ENCODE measurements at places on chromosomes 3 and 15.
A peak's percentile ranks its signal among the peaks of the same experiment; 100 is the strongest.

DNA sequence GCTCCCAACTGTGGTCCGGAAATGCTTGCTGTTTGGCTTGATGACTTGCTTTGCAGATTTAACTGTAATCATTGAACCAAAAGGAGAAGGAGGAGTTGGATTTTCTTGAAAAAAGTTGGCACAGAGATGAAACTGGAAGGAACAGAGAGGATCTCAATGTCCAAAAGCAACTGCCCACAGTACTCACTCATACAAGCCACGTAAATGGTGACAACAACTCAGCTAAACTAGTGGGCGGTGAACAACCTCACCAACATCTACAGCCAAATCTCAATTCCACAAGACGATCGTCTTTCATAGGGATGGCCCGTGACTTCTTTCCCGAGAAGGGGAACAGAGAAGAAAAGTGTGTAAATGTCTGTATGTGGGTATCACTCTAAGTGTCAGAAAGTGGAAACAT lies 48.1 kb downstream of the MYO5C start:
- DNase-seq = no peak

GRCh38 chr3:49023775-49024174 lies 1.9 kb downstream of the NDUFAF3 start:
- DNase-seq = no peak

GRCh38 chr3:139572847-139573672 lies 33.5 kb upstream of the RBP1 start:
- no peak for DNase-seq

- DNase-seq = no peak
Observed at GRCh38 chr3:168100777-168101492, 5.2 kb upstream of the GOLIM4 start.

DNA sequence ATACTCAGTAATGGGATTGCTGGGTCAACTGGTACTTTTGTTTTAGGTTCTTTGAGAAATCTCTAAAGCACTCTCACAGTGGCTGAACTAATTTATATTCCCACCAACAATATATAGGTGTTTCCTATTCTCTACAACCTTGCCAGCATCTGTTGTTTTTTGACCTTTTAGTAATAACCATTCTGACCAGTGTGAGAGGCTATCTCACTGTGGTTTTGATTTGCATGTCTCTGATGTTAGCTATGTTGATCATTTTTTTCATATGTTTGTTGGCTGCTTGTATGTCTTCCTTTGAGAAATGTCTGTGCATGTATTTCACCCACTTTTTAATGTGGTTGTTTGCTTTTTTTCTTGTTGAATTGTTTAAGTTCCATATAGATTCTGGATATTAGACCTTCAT lies 98.2 kb upstream of the DCBLD2 start:
- no peak for DNase-seq

GRCh38 chr3:57586778-57587177 lies 10.4 kb downstream of the ARF4 start:
- no peak for DNase-seq

- DNase-seq = no peak
Observed at GRCh38 chr3:72185549-72186399, 400.8 kb upstream of the PROK2 start.

DNA sequence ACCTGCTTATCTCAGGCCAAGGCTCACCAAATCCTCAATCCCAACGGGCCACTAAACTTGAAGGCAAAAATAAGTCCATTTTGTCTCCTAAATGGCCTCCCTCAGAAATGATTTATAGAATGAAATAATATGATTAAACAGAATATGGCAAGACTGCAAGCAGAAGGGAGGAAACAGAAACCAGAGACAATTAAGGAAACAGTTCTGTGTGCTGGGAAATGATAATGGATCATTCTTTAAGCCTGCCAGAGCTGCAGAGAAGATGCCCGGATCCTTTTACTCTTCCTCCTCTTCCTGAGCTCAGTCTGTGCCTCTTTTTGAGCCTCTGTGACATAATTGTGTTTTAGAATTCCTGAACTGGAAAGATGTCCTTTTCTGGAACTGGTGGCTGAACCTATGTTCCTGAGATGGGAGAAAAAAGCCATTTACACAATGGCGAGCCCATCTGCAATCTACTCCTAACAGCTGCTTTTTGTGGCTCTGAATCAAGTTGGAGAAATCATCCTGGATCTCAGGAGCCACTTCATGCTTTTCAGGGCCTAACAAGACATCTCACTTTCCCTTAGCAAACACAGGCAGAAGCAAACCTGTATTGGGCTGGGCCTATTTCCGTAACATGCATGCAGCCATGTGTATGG lies 2.8 kb upstream of the ABHD2 start:
- DNase-seq = no peak

DNA sequence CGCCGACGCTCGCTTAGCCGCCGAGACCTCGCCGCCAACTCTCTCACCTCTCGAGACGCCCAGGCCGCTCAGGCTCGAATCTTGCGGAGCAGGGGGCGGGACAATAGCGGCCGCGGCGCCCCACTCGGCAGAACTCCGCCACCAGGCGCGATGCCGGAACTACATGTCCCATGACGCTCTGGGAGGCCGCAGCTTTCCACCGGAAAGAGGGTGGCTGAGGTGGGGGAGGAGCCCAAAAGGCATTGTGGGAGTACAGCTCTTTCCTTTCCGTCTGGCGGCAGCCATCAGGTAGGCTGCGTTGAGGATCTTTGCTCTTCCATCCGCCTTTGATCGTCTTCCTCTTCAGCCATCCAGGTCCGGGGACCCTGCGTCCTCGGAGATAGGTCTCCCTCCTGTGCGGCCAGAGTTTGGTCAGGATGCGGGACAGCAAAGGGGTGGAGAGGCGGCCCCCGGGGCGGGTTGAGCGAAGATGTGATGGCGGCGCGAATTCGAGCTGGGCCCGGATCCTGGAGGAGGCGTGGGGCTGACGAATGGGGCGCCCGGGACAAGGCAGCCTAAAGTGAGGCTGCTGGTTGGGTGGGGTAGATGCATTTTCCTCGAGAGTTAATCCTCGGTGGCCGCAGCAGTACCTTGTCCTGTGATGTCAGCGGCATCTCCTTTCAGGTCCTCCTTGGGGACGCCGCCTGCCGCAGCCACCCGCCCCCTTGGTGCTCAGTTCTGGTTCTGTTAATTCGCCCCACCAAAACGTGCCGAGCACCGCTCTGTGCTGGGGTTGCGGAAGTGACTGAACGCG lies at the start of the genes NKIRAS1 and RPL15:
NKIRAS1 (minus strand) TSS at position 105 of the 793 bp plus-strand sequence. CDS start 6,086 bp downstream, outside the sequence.
RPL15 (plus strand) TSS at position 247 of the 793 bp plus-strand sequence. CDS start 728 bp downstream, outside the sequence.
- DNase-seq = peak; percentile 58

GRCh38 chr15:61205346-61205921 lies 23.7 kb downstream of the RORA start:
- DNase-seq = no peak

DNA sequence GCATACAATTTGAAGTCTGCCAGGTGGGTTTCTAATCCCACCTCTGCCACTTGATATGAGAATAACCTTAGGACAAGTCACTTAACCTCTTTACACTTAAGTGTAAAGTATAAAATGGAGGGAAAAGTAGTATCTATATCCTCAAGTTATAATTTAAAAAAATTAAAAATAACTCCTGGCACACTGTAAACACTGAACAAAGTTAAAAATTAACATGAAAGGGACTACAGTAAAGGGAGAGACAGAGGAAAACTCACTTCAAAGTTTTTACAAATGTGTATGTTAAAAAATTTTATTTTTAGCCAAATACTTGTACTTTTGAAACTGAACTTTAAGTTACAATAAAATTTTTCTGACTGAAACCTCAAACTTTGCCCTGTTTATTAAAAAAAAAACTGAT lies 49.6 kb downstream of the PLOD2 start:
- no peak for DNase-seq

- DNase-seq = no peak
Observed at GRCh38 chr15:61794276-61794675, 266.0 kb downstream of the VPS13C start.

GRCh38 chr3:78176869-78177268 lies 1137.0 kb downstream of the ROBO2 start:
- DNase-seq = no peak

DNA sequence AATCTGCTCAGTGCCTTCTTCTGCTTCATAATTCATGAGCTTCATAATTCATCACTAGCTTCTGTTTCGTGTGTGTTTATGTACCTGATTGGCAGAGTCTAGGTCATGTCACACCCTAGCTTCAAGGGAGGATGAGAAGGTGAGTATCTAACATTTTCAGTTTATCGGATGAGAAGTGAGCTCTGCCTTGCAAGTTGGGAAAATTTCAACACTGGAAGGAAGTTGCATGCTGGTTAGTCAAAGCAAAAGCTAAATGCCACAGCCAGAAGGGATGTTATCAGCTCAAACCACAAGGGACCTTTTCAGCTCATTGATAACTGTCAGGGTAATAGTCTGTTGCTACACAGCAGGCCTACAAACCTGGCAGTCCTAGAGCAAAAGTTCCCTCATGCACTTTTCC lies 7.3 kb upstream of the TNFSF10 start:
- no peak for DNase-seq

- DNase-seq = no peak
Observed at GRCh38 chr3:186705882-186706780, 11.0 kb upstream of the KNG1 start.

- no peak for DNase-seq
Observed at GRCh38 chr3:2154621-2155020, 56.0 kb downstream of the CNTN4 start.

DNA sequence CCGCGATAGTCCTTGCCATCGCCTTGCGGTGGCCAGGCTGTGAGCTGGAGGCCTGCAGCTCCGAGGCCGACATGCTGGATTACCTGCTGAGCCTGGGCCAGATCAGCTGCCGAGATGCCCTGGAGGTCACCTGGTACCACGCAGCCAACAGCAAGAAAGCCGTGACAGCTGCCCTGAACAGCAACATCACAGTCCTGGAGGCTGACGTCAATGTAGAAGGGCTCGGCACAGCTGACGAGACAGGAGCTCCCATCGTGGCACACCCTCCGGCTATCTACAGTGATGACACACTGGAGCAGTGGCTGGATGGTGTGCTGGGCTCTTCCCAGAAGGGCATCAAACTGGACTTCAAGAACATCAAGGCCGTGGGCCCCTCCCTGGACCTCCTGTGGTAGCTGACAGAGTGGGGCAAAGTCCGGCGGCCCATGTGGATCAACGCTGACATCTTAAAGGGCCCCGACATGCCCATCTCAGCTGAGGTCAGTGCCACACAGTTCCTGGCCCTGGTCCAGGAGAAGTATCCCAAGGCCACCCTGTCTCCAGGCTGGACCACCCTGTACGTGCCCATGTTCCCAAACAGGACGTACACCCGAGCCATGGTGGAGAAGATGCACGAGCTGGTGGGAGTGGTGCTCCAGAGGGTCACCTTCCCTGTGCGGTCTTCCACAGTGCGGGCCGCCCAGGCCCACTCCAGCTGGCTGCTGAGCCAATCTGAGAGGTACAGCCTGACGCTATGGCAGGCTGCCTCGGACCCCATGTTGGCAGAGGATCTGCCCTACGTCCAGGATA lies 70.2 kb downstream of the FAM43A start:
- no peak for DNase-seq

DNA sequence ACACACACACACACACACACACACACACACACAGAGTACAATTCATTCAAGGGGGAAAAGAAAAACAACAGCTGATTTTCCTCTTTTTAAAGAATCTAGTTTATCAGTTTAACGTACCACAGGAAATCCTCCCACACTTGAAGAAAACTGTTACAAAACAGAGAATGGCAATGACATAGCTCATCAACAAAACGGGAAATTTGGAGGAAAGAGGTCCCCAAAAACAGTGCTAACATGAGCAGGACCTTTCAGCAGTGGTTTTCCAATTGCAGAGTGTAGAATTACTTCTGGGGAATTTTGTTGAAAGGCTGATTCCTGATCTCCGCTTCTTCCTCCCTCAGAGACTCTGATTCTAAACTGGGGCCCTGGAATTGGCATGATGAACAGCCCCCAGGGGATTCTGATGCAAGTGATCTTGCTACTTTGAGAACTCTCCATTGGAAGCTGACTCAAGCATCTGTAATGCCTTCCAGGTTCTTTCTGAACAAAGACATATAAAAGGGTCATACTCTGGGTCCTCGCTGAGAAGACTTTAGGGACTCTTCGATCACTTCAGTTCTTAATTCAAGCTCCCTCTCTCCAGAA lies 442.6 kb upstream of the PROK2 start:
- no peak for DNase-seq

DNA sequence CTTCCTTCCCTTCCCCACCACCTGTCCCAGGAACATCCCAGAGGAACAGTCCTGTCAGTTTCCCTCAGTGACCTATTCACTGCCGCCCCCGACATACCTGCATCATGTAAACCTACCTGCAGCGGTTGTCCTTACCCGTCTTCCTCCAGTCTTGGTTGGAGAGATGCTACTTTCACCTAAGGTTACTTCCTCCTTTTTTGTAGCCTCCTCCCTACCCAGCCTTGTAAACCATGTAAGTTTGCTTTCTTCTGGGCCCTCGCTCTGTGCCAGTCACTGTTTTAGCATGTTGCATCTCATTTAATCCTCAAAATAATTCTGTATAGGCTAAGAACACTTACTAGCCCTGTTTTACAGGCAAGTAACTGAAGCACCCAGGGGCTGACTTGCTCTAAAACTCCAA lies 58.3 kb downstream of the GPR171 start:
- no peak for DNase-seq

- no peak for DNase-seq
Observed at GRCh38 chr3:27561576-27561975, 77.4 kb upstream of the SLC4A7 start.

DNA sequence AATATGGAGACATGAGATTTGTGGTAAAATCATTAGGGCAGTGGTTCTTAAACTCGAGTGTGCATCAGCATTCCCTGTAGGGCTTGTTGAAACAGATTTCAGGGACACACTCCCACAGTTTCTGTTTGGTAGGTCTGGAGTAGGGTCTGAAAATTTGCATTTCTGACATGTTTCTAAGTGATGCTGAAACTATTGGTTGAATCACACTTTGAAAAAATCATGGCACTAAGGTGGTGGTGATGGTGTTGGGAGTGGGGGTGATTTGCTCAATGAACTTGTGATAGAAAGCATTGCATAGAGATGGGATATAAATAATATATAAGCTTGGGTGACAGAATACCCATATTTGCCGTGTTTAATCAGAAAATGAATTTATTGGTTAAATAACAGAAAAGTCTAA lies 11.3 kb downstream of the MITF start:
- DNase-seq = no peak

Data from NCI-H1694 (cell line).